ENCODE measurements at places on chromosomes 1 and 21.

- no peak for DNase-seq
Observed at GRCh38 chr1:58434181-58434580, 112.3 kb downstream of the OMA1 start.

DNA sequence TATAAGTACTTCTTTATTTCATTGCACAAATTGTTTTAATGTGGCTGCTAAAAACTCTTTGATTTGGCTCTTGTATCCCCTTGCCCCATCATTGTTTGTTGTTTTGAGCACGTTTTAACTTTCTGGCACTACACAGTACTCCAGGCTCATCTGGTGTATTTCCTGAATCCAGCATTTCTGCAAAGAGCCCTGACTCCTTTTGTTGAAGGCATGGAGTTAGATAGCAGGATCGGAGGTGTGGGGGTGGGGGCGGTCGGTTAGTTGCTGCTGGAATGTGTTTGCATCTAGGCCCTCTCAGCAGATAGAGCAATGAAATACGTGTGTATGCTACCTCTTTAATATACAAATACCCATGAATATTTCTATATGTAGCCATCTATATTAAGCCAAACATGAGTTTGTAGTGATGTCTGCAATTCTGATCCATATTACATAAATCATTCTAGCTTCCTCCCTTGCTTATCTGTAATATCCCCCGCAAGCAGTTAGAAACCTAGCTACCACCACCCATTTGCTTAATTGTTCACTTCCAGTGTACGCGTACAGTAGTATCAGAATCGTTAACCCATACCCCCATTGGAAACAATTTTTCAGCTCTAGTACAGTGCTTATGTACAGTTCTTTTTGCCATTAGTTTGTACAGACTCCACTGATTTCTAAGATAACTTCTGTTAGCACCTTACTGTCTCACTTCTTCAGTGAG is 106.0 kb downstream of the NOS1AP start:
- DNase-seq = no peak

GRCh38 chr1:208318150-208318734 is 74.1 kb upstream of the PLXNA2 start:
- DNase-seq = no peak

DNA sequence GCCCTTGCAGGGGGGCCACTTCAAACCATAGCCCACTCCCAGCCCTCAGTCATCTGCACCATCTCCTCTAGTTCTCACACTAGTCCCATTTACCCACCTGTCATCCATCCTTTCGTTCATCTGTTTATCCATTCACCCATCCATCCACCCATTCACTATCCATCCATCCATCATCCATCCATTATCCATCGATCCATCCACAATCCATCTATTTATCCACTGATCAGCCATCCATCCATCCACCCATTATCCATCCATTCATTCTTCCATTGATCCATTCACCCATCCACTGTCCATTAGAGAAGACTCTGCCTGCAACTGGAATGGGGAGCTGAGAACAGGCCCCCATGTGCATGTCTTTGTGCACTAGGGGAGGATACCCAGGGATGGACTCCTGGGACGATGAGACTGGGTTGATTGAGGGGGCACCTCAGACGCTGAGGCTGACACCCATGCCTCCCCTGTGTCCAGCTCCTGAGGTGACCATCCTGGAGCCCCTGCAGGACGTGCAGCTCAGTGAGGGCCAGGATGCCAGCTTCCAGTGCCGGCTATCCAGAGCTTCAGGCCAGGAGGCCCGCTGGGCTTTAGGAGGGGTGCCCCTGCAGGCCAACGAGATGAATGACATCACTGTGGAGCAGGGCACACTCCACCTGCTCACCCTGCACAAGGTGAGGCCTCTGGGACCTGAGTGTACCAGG is 97.9 kb downstream of the TRIM11 start:
- no peak for DNase-seq

DNA sequence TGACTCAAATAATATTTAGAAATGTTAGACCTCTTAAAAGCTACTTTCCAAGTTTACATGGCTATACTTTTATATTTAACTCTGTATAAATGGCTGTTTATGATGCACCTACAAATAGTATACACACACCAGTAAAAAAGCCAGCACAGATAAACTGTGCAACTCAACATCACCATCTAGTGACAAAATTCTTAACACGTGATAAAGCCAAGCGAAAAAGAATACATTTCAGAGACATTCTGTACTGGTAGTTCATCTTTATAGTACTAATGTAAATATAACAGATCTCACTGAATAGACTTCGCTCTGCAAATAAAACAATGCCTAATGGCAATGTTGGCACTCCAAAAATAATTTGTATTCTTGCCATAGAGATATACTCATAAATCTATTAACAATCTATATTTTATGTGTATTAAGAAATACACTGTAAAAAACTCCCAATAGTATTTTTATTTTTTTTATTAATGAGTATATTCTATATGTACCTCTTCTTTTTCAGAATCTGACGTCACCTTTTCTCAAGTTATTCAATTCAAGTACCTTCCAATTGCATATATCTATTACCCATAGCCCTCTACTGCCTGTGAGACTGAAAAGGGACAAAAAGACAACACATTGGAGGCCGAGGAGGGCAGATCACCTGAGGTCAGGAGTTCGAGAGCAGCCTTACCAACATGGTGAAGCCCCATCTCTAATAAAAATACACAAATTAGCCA is 100.2 kb downstream of the DPYD start:
- DNase-seq = no peak

- no peak for DNase-seq
Observed at GRCh38 chr1:47986761-47987200, 10.4 kb downstream of the TRABD2B start.

DNA sequence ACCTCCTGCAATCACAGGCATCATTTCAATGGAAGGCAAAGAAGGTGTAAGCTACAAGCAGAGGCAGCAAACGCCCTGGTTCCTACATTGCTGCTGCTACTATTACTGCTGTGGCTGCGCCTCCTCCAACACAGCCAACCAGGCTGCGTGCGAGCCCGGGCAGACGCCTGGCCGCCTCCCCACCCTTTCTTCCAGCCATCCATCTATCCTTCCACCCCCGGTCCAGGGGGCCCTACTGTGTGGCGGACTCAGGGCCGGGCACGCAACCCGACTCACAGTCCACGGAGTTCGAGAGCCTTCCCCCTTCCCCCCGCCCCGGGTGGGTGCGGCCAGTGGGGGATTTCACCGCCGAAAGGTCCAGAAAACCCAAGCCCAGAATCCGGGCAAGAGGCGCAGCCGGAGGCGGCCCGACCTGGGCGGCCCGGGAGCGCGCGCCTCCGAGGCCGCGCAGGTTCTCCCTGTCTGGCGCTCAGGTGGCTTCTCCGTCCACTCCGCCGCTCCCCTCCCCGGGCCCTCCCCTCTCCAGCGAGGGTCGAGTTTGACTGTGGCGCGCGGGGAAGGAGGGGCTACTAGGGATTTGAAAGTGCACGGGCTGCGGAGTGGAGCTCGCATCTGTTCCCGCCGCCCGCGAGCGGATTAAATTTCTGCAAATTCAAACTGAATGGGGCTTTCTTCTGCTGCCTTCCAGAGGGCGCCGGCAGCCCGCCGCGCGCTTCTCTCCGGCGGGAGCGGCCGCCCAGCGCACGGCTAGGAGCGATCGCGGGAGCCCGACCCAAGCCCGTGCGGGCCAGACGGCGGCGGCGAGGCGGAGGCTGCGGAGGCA is at the start of gene HUNK:
Gene HUNK, plus strand, starts transcription at position 569 of the 823 bp plus-strand sequence. CDS start 655 bp downstream, outside the sequence.
- peak; percentile 36 for DNase-seq

GRCh38 chr1:209335178-209335577 is 248.3 kb upstream of the CAMK1G start:
- no peak for DNase-seq

- DNase-seq = no peak
Observed at GRCh38 chr21:25895565-25896205, 160.9 kb downstream of the GABPA start.

GRCh38 chr1:191530928-191531327 is 627.3 kb upstream of the RGS18 start:
- DNase-seq = no peak

DNA sequence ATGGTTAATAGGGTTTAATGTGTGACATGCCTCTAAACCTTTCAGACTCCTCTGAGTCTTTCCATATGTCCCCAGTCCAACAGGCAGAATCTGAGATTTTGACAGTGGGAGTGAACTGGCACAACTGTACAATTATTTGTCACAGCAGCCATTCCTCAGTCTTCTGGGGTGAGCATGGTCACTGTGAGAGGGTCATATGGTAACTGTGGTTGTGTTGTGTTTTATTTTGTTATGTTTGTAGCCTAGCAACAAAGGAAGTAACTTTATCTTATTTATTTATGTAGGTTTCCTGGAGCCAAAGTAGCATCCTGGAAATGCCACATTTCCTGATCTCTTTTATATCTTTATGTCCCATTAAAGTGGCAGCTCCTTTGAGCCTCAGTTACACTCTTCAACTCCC is 1067.9 kb downstream of the TTLL7 start:
- DNase-seq = no peak

GRCh38 chr1:115666702-115667101 is 24.9 kb downstream of the VANGL1 start:
- no peak for DNase-seq

DNA sequence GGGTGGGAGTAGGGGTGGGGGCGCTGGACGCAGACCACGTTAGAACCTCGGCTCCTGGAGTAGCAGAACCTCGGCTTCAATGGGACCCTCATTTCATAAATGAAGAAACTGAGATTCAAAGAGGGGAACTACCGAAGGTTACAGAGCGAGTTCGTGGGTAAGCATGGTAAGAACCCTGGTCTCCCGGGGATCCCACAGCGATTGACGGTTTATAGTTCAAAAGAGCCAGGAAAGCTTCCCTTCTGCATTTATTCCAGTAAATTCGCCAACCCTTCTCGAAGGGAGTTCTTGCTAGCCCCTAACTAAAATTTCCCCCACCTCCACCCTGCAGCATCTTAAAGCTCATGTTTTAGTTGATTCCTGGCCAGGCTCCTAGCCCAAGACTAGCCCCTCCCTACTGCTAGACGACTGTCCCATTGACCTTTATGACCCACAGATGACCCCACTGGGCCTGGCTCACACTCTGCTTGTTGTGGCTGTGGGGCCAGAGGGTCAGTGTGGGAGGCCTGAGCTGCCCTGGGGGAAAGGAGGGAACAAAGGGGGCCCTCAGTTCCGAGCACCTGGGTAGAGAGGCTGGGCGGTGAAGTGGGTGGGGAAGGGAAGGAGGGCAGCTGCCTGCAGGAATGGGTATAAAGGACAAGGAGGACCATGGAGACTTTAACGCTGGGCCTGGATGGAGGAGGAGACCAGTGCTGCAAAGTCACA is 558 bp upstream of the KIF21B start:
- DNase-seq = no peak

DNA sequence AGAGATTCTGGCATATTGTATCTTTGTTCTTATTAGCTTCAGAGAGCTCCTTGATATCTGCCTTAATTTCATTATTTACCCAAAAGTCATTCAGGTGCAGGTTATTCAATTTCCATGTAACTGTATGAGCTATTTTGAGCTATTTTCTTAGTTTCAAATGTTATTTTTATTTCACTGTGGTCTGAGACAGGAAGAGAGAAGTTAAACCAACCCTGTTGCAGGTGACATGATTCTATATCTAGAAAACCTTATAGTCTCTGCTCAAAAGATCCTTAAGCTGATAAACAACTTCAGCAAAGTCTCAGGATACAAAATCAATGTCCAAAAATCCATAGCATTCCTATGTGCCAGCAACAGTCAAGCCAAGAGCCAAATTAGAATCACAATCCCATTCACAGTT is 1644.0 kb upstream of the B3GALT2 start:
- no peak for DNase-seq

DNA sequence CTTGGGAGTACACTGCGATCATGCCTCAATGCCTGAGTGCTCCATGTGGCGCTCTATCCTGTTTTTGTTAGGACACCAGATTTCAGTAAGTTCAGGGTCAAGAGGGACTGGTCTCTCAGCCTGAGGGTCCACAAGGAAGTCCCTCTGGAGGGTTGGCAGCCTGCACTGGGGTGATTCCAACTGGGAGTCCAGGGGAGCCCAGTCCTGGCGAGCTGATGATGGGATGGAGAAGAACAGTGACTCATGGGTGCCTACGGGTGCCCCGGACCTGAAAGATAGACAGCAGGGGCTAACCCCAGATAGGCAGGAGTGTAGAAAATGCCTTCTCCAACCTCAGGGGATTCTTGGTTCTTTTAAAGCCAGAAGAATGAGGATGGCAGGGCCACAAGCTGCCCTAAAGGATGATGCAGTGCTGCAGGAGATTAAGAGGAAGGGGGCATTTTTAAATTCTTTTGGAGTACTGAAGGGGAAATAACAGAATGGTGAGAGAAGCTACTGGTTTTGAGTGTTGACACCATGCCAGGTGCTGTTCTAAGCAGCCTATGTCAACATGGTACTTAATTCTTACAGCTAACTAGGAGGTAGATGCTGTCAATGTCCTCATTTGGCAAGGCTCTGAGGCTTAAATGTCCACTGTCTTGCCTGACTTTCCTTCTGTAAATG is 68.4 kb upstream of the TLR5 start:
- DNase-seq = no peak

- DNase-seq = no peak
Observed at GRCh38 chr1:155474146-155474545, 88.5 kb downstream of the ASH1L start.

DNA sequence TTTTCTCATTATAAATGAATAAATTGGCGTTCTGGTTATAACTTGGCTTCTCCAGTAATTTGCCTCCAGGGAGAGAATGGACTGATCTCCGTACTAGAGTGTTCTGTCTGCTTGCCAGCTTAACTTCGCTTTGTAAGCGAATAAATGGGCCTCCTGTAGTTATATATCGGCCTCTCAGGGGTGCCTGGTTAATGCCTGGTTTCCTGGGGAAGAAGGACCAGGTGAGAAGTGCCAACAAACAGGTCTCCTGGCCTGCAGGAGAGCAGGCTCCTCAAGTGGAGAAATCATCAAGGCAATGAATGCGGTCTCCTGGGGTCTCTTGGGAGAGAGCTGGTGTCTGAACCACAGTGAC is 107.4 kb upstream of the SERBP1 start:
- no peak for DNase-seq

DNA sequence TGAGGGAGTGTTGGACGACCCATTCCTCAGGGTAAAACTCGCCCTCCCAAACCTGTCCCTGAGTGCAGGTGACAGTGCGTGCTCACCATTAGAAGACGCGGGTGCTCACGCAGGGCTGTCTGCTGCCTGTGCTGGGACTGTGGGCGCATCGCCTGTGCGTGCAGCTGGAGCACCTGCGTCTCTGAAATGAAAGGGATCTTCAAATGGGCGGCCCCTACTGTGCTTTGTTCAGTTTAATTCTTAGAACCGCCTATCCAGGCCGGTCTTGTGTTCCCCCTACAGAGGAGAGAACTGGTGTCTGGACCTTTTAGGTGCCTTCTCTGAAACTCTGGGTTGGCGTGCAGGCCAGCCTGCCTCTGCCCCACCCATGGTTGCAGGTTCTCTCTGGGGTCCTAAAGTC is 125.8 kb downstream of the PCBP3 start:
- DNase-seq = no peak

- peak; percentile 82 for DNase-seq
Observed at GRCh38 chr1:167066333-167067122, 23.6 kb downstream of the GPA33 start.

GRCh38 chr1:4718071-4718470 is 63.7 kb downstream of the AJAP1 start:
- DNase-seq = no peak

GRCh38 chr1:147567594-147568381 is 26.5 kb downstream of the BCL9 start:
- no peak for DNase-seq

- DNase-seq = no peak
Observed at GRCh38 chr1:212678456-212679410, 20.9 kb downstream of the BATF3 start.

Data from GM12892 (cell line).